ENCODE measurements at places on chromosomes 16 and 17.

DNA sequence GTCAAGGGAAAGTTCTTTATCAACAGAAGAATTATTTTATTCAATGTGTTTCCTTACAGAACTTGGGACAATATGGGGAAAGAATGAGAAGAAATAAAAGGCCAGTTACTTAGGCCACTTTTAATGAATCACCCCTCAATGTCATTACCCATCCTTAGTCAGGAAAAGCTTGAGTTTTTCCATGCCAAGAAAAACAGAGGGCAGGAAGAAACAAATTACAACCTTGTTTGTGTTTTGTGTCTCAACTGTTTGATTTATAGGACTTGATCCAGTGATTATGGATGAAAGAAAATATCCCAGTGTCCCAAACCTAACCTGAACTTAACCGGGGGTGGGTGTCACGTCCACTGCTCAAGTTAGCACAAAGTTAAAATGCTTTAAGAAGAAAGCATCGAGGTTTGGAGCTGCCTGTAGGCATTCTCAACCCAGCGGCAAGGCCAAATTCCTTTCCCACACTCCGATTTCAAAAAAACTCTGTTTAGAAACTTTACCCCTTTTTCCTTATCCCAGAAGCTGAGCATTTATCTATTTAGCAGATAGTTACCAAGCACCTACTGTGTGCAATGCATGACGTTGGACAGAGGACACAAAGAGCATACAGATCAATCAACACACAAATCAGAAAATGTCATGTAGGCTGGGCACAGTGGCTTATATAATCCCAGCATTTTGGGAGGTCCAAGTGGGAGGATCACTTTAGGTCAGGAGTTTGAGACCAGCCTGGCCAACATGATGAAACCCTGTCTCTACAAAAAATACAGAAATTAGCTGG is 14.0 kb upstream of the CYB5B start:
- DNase-seq = peak; percentile 85

- DNase-seq = peak; percentile 35
These were observed 667 bp downstream of the OGFOD1 start for GRCh38 chr16:56451753-56452689.

DNA sequence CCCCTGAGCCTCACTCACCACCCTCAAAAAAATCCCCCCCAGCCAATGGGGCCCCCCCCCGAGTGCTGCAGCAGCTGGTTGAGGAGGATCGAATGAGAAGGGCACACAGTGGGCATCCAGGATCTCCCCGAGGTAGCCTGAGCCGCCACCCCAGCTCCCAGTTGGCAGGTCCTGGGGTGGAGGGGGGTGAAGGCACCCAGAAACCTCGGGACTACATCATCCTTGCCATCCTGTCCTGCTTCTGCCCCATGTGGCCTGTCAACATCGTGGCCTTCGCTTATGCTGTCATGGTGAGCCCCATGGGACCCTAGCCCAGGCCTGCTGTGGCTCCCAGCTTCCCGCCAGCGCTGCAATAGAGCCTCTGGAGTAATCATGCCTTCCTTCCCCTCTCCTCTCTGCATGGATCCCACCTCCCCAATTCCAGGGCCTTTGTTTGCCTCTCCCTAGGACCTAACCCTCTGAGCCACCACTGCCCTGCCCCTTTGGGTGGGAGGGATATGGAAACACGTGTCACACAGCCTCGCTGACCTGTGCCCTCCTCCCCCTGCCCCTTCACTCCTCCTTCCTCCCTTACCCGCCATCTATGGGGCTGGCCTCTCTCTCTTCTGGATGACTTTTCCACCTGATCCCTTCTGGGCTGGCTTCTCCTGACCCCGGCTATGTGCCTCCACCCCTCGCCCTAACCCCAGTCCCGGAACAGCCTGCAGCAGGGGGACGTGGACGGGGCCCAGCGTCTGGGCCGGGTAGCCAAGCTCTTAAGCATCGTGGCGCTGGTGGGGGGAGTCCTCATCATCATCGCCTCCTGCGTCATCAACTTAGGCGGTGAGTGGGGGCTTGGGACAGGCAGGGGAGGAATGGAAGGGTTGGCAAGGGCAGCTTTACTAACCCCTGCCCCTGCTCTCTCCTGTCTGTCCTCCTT is 1.9 kb downstream of the PRRT2 start:
- DNase-seq = no peak

GRCh38 chr17:41800601-41801373 is 11.0 kb downstream of the P3H4 start:
- DNase-seq = peak; percentile 94

GRCh38 chr16:14527411-14528044 is 102.5 kb downstream of the PARN start:
- peak; percentile 72 for DNase-seq

GRCh38 chr17:58383892-58384462 is 32.0 kb upstream of the SUPT4H1 start:
- no peak for DNase-seq

GRCh38 chr17:41785859-41786226 is 668 bp downstream of the JUP start:
- peak; percentile 93 for DNase-seq

All from MCF 10A (cell line).